NCI-H1417 (cell line): ENCODE measurements at places on chromosomes 7 and 10.

- DNase-seq, result no peak
Observed at GRCh38 chr10:88705958-88706357, at the start of gene LIPK. Gene LIPK, plus strand, starts transcription at chr10:88706249. Its CDS starts 18,295 bp downstream, at chr10:88724544.

DNA sequence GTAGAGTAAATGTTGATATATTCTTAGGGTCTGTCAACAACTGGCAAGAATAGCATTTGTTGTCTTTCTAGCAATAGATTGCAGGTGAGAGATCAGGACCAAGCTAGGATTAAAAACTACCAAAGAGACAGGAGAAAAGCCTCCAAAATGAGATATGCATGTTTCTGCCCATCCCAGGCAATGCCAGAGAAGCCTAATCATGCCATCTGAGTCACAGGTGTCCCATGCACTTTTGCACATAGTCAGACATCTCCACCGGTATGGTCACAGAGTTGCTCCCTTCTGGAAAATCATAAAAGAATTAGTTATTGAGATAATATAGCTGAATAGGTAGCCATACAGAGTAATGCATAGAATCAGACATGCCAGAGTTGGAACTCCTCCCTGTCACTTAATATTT is 50.6 kb downstream of the PDK4 start:
- DNase-seq, result no peak

DNA sequence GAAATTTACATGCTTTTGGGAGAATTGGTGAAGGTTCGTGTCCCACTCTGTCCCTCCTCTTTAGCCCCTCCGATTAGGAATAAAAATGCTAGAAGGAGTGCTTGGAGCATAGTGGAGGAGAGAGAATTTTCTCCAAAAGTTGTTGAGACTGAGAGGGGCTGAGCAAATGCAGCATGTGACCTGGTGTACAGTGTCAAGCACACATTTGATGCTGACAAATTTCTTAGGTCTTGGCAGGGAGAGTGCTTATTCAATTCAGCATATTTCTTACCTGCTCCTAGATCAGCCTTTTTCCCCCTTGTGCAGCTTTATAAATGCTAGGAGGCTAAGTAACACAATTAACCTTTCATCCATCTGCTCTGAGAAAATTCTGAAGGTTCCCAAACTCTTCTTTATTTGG is 189.0 kb downstream of the GALNT17 start:
- no peak for DNase-seq

DNA sequence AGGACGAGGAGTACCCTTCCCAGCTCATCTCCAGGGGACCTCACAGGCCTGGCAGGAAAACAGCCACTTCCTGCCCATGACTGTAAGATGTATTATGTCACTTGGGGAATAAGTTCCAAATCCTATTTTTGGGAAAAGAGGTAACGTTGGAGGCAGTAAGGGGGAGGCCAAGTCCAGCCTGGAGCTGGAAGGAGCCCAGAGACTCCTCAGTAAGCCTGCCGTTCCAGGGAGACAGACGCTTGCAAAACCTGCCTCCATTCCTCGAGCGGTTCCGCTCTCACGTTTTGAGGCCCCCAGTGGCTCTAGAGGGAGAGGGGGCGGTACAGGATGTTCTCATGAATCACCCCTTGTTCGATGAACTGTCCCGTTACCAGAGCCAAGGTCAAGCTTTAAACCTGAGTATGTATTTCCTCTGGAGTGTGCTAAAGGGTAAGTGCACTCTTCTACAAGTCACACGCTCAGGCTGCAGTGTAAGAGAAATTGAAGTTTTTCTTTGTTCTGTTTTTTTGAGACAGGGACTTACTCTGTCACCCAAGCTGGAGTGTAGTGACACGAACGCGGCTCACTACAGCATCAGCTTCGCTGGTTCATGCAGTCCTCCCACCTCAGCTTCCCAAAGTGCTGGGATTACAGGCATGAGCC is 45.5 kb upstream of the CYTH3 start:
- no peak for DNase-seq

DNA sequence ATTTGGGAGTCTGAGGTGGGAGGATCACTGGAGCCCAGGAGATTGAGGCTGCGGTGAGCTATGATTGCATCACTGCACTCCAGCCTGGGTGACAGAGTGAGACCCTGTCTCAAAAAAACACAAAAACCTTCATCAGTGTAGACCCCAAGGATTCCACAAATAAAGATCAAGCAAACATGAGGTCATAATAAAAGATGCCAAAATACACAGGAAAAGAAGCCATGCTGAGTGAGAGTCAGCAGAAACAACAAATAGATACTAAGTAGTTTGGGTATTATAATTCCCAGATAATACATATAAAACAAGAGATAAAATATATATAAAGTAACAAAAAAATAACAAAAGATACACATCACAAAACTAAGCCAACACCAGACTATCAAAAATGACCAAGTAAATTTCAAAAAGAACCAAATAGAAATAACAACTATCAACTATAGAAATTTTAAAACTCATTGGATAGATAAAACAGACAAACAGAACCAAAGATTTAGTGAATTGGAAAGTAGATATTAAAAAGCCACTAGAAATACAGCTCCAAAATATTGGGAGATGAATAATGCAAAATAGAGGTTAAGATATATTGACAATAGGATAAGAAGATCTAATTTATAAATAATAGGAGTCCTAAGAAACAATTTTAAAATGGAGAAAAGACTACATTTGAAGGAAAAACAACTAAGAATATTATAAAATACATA is 48.9 kb upstream of the FHIP2A start:
- no peak for DNase-seq

DNA sequence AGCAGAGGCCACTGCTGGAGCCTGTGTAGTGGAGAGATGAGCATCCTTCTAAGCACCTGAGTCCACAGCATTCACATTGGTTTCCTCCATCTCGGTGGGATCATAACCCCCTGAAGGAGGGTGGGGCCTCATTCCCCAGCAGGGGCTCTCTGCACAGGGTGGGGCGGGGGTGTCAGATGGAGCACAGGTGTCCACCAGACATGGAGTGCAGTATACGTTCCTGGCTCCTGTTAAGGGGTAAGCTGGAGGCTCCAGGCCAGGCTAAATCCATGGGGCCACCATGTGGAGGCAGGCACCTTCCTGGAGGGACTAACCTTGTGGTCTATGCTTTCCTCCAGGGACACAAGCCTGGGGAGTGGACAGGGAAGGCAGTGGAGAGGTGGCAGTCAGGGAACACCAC is 252.6 kb downstream of the GRID1 start:
- DNase-seq, result no peak

DNA sequence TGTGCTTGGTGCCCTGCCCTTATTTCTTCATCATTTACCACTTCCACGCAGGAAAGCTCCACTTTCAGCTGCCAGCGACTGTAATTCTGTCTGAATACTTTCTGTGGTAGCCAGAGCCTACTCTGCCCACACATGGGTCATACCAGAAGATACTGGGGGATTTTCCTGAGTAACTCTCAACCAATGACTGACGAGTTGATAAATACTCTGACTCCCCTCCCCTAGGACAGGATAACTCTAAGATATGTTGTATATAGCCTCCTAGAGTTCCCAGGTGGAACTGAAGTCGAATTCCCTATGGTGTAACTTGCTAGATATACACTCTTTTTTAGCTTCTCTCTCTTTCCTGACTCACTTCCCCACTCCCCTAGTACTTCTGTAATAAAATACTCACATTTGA is 29.8 kb downstream of the SEM1 start:
- no peak for DNase-seq

DNA sequence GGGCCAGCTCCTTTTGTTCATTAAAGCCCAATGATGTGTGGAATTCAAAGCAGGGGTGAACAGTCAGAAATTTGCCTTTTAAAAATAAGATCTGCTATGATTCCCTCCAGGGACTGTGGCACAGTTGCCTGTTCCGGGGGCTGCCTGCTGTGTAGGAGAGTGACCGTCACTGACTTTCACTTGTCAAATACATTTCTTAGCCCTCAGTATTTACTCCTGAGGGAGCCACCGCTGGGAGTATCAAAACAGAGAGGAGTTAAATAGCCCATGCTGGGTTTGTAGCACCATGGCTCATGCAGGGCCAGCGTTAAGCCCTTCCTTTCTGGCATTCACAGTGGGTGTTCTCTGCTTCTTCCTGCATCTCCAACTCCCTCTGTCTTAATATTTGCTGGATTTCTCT is 897.8 kb downstream of the SORCS3 start:
- no peak for DNase-seq

- DNase-seq, result no peak
Observed at GRCh38 chr10:49762566-49762877, 399 bp upstream of the OGDHL start.

DNA sequence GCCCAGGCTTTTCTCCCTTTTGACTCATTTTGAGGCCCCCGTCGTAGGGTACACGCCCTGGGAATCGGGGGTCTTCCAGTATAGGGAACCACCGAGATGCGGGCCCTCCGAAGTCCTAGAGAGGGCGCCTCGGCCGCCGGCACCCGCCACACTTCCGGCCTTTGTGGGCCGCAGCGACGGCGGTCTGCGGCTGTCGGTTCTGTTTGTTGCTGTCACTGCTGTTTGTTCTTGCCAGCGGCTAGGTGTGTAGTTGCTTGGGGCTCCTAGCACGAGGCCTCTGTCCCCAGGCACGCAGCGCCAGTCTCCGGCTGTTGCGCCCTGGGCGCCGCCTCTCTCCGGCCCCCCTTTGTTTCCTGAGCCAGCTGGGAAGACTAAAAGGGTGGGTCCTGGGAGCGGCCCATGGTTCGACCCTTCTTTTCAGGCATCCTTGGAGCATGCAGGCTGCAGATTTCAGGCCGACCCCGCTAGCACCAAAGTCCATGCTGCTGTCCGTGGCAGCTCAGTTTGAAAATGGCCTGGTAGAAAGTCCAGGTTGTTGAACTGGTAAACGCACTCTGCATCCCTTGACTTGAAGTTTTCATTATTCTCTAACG is 17.8 kb upstream of the ZKSCAN1 start:
- DNase-seq, result no peak

GRCh38 chr7:156968183-156968582 is 18.7 kb downstream of the NOM1 start:
- no peak for DNase-seq

DNA sequence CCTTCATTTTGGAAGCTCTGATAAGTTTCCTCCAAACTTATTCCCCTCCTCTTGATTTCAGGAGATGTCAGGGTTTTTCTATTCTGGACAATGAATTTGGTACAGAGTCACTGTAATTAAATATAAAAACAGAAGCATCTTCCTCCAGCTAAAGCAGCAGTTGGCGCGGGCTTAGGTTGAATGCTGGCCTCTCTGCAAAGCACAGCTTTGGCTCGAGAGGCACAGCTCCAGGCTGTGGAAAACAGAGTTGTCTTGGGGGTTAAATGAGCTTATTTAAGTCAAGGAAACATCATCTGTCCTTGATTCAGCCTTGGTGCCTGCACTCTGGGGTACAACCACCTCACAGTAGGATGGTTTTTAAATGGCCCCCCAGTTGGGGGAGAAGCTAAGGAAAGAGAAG is 35.0 kb upstream of the PDCD4 start:
- DNase-seq, result no peak

- DNase-seq, result no peak
Observed at GRCh38 chr10:47376522-47377220, 7.4 kb downstream of the ZNF488 start.
